Right atrium auricular region (tissue), 2 donors: ENCODE measurements at places on chromosomes 6 and 20. TPM values are rescaled to one million over a fixed set of nuclear protein-coding genes. Genes with fewer than 3 reads are reported as not detected.

GRCh38 chr6:14571746-14572145, 454.2 kb downstream of the CD83 start:
- DNase-seq: no peak

DNA sequence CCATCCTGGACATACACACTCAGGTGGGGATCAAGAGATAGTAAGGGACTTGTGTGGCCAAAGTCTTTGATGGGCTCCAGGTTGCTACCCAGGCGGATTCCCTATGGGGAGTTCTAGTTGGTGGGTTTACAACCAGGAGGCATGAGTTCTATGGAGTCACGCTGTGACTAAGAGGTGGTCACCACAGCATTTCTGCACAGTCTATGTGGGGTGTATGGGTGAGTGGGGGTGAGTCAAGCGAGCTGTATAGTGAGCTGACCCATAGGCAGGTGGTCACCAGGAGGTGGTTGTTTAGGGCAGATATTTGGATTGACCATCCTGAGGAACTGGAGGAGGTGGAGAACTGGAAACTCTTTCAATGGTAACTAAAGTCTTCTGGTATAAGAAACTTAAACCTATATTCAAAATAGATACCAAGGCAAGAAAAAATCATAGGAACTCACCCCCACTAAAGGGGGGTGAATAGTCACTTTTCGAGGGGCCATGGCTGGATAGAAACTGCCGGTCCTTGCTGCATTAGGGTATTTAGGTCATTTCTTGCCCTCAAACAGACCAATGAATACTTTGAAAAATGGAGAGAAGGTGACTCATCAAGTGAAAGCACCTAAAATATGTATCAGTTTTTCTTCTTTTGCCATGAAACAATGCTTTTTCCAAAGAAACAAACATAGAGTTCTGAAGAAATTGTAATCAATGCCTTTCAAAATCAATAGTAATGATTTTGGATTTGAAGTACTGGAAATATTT, 84.3 kb upstream of the NRN1 start:
- DNase-seq: no peak

- DNase-seq: no peak
Measured at GRCh38 chr20:56433880-56434255, 21.8 kb downstream of the CASS4 start.

- DNase-seq: no peak
Measured at GRCh38 chr20:17872434-17872833, 96.2 kb downstream of the SNX5 start.

GRCh38 chr20:36984257-36984638, 32.7 kb upstream of the SAMHD1 start:
- DNase-seq: no peak

HCK gene
- total RNA-seq: 2.3 TPM

GRCh38 chr6:37316071-37316470, 37.7 kb upstream of the RNF8 start:
- DNase-seq: no peak

GRCh38 chr6:19037607-19038006, 650.5 kb downstream of the RNF144B start:
- no peak for DNase-seq

DNA sequence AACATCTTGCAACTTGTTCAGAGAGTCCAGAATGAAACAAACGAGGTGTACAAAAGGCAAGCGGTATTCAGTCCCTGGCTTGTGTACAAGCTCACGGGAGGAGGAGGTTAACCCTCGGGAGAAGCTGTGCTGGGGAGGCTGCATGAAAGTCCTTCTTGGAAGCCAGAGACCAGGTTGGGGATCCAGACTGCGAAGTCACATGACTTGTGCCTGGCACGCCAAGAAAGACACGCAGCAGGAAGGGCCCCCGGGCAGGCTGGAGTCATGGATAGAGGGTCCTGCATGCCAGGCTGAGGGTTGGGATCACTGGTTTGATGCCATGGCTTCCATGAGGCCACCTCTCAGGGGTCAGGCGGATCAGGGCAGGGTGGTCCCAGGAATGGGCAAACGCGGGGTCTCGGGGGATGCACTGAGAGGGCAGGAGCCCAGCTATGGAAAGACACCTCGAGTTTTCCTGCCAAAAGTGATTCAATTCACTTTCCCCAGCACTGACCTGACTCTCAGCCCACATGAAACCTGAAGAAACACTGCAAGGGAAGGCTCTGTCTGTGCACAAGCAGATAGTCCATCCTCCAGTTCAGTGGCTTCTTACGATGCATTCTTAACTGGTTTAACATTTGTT, 79.4 kb downstream of the DLL1 start:
- DNase-seq: peak; percentile 49

HSPA1L gene
- total RNA-seq: 1.1 TPM

- no peak for DNase-seq
Measured at GRCh38 chr6:123042401-123042800, 46.4 kb downstream of the CLVS2 start.

LY6G6D gene
- total RNA-seq: not detected

- DNase-seq: no peak
Measured at GRCh38 chr6:80720824-80721223, 614.4 kb downstream of the BCKDHB start.

HELZ2 gene
- total RNA-seq: 12.5 TPM

GRCh38 chr6:157314705-157315321, 8.5 kb downstream of the TMEM242 start:
- DNase-seq: no peak

- no peak for DNase-seq
Measured at GRCh38 chr20:6942266-6942665, 174.8 kb downstream of the BMP2 start.

ZKSCAN8 gene
- 10.4 TPM for total RNA-seq

GRCh38 chr20:61424628-61425420, 172.8 kb downstream of the CDH4 start:
- DNase-seq: no peak

SAPCD1 gene
- not detected for total RNA-seq

- DNase-seq: no peak
Measured at GRCh38 chr6:158519300-158519699, 40.6 kb upstream of the TMEM181 start.

DNA sequence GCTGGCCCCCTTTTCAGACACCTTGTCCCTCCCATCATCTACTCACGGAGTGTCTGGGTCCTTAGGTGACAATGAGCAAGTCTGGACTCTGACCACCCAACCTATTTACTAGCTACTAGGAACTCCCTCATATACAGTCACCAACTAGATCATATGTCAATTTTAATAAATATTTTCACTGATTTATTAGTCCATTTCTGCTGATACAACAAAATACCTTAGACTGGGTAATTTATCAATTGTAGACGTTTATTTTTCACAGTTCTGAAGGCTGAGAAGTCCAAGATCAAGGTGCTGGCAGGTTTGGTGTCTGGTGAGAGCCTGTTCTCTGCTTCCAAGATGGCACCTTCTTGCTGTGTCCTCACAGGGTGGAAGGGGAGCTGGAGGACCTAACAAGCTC, 229.7 kb downstream of the PTPRT start:
- DNase-seq: no peak

- DNase-seq: no peak
Measured at GRCh38 chr6:32092760-32093497, 16.2 kb downstream of the TNXB start.

MSH5 gene
- 0.98 TPM for total RNA-seq

PDYN gene
- not detected for total RNA-seq

- no peak for DNase-seq
Measured at GRCh38 chr6:166105341-166106075, 62.1 kb downstream of the TBXT start.

HLA-C gene
- total RNA-seq: 503 TPM

GDAP1L1 gene
- not detected for total RNA-seq

- no peak for DNase-seq
Measured at GRCh38 chr6:29255530-29255929, 46.0 kb upstream of the OR14J1 start.

DNA sequence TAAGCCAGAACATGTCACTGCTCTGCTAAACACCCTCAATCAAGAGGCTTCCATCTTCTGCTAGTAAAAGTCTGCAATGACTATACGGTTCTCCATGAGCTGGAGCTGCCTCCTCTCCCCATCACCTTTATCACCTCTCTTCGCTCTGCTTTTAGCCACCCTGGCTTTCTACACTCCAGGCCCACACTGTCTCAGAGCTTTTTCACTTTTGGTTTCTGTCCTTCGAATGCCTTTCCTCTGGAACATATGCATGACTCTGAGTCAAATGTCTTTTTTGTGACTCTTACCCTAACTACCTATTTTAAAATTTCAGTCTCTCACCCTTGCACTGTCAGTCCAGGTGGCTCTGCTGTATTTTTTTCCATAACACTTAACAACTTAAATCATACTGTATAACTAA, 525.4 kb upstream of the RNF217 start:
- no peak for DNase-seq

CTCFL gene
- not detected for total RNA-seq

BPIFB2 gene
- not detected for total RNA-seq

ZCCHC3 gene
- 14.4 TPM for total RNA-seq

DNA sequence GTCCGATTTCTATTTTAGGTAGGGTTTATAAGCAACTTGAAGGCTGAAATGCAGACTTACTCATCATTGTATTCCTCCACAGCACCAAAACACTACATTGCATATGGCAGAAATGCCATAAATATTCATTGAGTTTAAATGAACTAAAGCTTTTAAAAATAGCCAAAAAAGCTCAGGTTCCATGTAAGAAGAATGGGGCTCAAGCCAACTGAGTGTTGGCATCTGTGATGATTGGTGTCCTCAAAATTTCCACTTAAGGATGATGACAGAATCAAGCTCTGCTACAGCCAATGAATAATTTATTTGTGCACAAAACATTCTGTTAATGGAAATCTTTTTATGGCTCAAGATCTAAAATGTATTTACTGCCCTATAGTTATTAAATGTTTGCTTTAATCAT, 115.4 kb downstream of the HIVEP2 start:
- DNase-seq: no peak

REM1 gene
- 3.1 TPM for total RNA-seq

GRCh38 chr6:32868257-32868788, 14.3 kb downstream of the PSMB9 start:
- DNase-seq: peak; percentile 81

DNA sequence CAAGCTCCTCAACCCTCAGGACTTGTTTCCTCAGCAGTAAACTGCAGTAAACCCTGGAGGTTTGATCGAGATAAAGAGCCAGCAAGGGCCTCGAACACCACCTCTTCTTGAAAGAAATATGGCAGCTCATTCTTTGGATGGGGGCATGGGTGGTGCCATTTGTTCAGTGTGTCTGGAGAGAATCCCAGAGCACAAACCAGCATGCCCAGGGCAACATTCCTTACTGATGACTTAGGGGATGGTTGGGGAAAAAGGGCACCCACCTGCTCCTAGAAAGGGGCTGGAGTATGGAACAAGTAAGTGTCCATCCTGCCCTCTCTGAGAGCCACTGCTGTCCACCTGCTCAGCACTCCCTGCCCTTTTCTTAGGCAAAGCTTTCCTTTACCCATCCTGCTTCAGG, 31.3 kb upstream of the ZFAND3 start:
- no peak for DNase-seq

GRM1 gene
- total RNA-seq: 0.08 TPM

DNA sequence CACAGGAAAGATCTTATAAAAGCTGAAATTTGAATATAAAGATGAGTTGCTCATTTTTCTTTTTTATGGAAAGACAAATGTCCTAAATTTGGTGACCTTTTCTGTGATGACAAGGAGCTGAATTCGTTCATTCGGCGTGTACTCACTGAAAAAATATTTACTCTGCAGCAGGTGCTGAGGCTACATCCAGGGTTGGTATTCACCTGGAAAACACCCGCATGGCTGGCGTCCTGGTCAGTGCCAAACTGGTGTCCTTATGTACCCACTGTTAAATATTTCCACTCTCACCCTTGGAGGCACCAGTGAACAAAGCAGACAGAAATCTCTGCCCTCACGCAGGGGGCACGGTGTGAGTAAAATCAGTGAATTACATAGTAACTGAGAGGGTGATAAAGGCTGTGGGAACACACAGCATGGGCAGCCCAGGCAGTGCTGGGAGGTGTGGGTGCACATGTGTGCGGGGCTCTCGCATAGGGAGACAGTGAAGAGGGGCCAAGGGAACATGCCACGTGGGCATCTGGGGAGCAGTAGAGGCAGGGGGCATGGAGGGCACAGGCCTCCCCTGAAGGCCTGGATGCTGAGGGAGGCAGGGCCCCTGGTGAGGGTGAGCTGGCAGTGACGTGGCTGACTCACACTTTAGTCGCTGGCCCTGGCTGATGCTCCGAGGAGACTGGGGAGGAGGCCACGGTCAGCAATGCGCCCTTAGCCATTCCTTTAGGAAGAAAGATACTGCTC, 89.7 kb downstream of the INSM1 start:
- DNase-seq: no peak

DNA sequence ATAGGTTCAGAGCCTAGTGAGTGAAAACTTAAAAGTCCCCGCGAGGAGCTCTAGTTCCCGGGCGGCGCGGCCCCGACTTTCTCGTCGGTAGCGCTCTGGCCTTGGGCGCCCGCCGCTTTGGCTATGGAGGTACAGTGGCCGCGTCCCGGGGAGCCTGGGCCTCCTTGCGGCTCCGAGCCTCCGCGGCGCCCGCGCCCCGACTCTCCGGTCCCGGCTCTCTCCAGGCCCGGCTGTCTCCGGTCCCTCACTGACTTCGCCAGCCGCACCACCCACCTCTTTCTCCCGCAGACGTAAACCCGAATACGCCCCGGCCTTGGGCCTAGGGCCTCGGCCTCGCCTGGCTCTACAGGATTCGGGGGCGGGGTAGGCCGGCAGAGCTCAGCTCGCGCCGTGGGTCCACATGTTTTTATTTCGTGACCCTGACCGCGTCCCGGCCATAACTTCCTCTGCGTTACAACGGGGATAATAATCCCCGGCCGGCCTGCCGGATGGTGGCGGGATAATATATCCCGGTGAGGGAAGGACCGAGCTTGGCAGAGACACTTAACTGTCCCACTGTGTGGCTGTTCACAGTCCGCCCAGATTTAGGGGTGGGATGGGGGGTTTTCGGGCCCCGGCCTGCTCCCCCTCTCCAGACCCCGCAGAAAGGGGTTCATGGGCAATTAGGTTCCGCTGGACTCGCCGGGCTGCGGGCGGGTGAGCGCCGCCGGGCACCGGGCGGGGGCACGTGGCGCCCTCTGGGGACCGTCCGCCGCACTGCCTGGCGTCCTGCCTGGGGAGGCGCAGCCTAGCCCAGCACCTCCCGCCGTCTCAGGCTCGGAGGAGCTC, 10.0 kb upstream of the TBX18 start:
- DNase-seq: peak; percentile 62

DNA sequence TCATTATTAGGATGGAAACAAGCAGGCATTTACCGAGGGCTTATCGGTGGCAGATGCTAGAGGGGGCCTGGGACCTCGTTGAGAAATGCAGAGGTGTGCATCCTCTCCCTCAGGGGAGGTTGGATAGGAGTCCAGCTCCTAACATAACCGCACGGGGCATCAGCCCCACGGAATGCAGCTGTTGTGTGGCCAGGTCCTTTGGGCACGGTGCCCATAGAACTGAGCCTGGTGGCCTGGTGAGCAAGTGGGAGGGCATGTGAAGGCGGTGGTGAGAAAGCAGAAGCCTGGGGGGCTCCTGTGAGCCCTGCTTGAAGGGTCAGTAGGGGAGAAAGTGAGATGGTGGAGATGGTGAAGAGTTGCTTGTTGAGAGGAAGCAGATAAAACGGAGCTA, 143.7 kb downstream of the CDH26 start:
- no peak for DNase-seq

PAK5 gene
- not detected for total RNA-seq
